Skeletal muscle tissue (tissue), 5 donors: ENCODE measurements at places on chromosomes 1 and 21. TPM values are rescaled to one million over a fixed set of nuclear protein-coding genes. Genes with fewer than 3 reads are reported as not detected.

SPRR4 gene
- total RNA-seq, result not detected

PUM1 gene
- total RNA-seq, result 68.9 TPM

ARHGAP30 gene
- 4.2 TPM for total RNA-seq

TBX19 gene
- 1.0 TPM for total RNA-seq

MR1 gene
- 2.6 TPM for total RNA-seq

S100A7A gene
- total RNA-seq, result not detected

RNU1-3 gene
- under 0.01 TPM for total RNA-seq

PRKAA2 gene
- 56.9 TPM for total RNA-seq

MPZL1 gene
- 41.8 TPM for total RNA-seq

SELENBP1 gene
- 74.6 TPM for total RNA-seq

S100A16 gene
- 36.0 TPM for total RNA-seq

AHCTF1 gene
- total RNA-seq, result 19.3 TPM

CRB1 gene
- 1.0 TPM for total RNA-seq

OR2L5 gene
- not detected for total RNA-seq

PCSK9 gene
- total RNA-seq, result 3.1 TPM

GJC2 gene
- total RNA-seq, result 1.6 TPM

KIFAP3 gene
- total RNA-seq, result 48.0 TPM

ACP6 gene
- 7.8 TPM for total RNA-seq

KLHDC9 gene
- not detected for total RNA-seq

ID3 gene
- 120 TPM for total RNA-seq

AMPD1 gene
- total RNA-seq, result 40.7 TPM

SGIP1 gene
- total RNA-seq, result 0.52 TPM

CELA3B gene
- total RNA-seq, result not detected

CD5L gene
- total RNA-seq, result not detected

S100A1 gene
- total RNA-seq, result 0.52 TPM

FCRLB gene
- total RNA-seq, result 1.0 TPM

TRIM45 gene
- 7.3 TPM for total RNA-seq

GNG4 gene
- total RNA-seq, result 1.0 TPM

FAM110D gene
- 1.0 TPM for total RNA-seq

AIM2 gene
- total RNA-seq, result 0.52 TPM

DISP3 gene
- total RNA-seq, result not detected

SMG7 gene
- 9.4 TPM for total RNA-seq

REN gene
- not detected for total RNA-seq

C1orf226 gene
- total RNA-seq, result 0.52 TPM

RGS16 gene
- 7.8 TPM for total RNA-seq

OR2T29 gene
- not detected for total RNA-seq

CFAP126 gene
- not detected for total RNA-seq

GBP6 gene
- total RNA-seq, result not detected

FCAMR gene
- not detected for total RNA-seq

DFFA gene
- total RNA-seq, result 15.1 TPM

ST6GALNAC3 gene
- 3.7 TPM for total RNA-seq

SLC41A1 gene
- 12.0 TPM for total RNA-seq

SLC2A5 gene
- 8.9 TPM for total RNA-seq

NECTIN4 gene
- not detected for total RNA-seq

OR2T2 gene
- total RNA-seq, result not detected

LRRC53 gene
- total RNA-seq, result not detected
